Activated CD4-positive, alpha-beta T cell treated with anti-CD3 and anti-CD28 coated beads, Interleukin-2, amount 10 ng/mL, durations not matched to agents 7 days and 5 days (primary cell): ENCODE measurements at places on chromosomes 7 and 10. TPM values are rescaled to one million over a fixed set of nuclear protein-coding genes. Genes with fewer than 3 reads are reported as not detected.
A peak's percentile ranks its signal among the peaks of the same experiment; 100 is the strongest.

GRCh38 chr10:82980321-82980720, 1105.3 kb downstream of the NRG3 start:
- H3K27ac ChIP-seq: no peak overlapping the region
- no peaks in the 10 kb centered on the region for H3K36me3 ChIP-seq
- no peaks in the 10 kb centered on the region for H3K4me1 ChIP-seq
- H3K4me3 ChIP-seq: no peak overlapping the region
- no peaks in the 10 kb centered on the region for H3K27me3 ChIP-seq
- no peak for DNase-seq

DNA sequence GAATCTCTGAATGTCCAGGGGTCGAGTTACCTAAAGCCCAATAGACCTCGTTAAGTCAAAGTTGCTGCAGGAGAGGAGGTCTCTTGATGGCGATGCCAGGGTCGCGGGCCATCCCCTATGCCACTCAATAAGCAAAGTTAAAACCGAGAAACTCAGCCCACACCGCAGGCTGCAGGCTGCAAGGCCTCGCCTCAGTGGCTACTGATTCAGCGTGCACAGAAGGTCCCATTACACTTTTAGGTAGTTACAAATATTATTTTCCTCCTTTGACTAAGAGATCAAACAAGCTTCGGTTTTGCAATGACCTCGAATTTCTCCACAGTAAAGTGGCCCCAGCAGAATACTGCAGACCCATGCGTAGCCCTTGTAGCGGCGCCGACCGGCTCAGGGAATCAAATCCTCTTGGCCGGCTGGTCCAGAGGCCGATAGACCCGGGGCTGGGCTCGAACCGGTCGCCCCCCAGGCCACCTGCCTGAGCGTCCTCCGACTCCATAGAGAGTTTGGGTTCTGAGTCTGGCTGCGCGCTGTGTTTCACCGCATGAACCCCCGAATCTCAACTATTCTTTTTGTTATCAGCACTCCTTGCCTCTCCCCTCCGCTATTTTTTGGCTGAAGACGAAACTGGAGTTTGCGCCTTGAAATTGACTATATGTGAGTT, 2.3 kb downstream of the C1QL3 start:
- peaks cover 4% of the 10 kb centered on the region for H3K36me3 ChIP-seq
- H3K27ac ChIP-seq: peak overlapping the region; percentile 61
- H3K27me3 ChIP-seq: peaks cover 33% of the 10 kb centered on the region
- peaks cover 11% of the 10 kb centered on the region for H3K4me1 ChIP-seq
- H3K4me3 ChIP-seq: peak overlapping the region; percentile 65

DNA sequence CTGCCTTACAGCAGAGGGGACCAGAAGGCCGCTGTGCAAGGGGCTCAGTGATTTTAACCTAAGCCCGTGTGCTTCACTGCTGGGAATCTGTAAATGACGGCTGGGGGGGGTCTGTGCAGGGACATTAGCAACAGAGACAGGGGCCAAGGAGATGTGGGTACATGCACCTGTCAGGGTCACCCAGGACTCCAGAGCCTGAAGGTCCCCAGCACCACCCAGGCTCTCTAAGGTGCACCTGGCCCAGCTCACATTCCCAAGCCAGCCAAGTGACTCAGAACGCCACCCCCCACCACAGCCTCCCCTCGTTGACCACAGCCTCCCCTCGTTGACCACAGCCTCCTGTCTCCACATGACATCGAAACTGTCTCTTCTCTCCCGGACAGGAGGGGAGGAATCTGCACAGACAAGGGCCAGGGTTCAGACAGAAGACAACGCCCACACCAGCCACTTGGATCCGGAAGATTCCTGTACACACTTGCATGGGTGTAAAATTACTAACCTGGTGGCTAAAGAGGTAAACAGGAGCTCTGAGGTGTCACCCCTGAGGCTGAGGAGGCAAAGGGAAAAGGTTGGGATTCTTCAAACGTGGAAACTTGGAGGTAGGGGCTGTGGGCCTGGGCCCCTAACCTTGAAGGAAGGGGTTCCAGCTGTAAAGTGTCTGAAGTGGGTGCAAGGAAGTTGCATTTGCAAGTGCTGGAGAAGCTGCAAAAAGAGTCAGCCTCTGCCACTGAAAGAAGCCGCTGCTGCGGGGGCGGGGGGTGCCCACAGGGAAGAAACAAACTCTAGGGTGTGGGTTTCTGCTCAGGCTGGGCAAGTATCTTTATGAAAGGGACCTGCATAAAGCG, 27.0 kb downstream of the CALML3 start:
- DNase-seq: peak; percentile 38
- peak overlapping the region; percentile 85 for H3K27ac ChIP-seq
- H3K36me3 ChIP-seq: no peaks in the 10 kb centered on the region
- H3K4me1 ChIP-seq: peaks cover 42% of the 10 kb centered on the region
- peak overlapping the region; percentile 8 for H3K4me3 ChIP-seq
- no peaks in the 10 kb centered on the region for H3K27me3 ChIP-seq

DNA sequence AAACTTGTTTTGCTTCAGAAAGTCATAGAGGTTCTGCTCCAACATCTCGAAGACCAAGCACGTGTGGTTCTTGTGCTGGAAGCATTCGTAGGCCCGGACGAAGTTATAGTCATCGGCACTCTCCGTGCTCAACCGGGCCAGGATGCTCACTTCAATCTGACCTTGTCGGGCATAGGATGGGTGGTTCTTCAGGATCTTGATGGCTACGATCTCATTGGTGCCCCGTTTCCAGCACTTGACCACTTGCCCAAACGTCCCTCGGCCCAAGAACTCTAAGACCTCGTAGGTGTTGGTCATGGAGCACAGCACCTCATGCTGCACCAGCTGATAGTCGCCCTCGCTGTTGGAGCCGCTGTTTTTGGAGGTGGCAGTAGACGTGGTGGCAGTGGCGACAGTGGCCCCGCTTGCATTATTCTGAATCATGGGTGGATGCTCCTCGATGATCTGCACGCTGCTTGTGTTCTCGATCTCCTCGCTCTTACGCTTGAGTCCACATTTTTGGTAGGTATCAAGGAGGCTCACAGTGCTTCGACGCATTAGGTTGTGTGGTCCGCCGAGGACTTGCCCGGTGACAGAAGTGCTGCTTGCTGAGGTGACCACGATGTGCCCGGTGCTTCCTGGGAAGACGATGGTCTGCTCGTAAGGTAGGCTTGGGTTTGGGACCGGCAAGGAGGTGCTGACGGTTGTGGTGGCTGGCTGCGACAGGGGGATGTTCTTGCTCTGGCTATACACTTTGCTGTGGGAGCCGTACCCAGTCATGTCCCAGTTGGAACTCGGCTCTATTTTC, 61.4 kb downstream of the HIPK2 start:
- no peaks in the 10 kb centered on the region for H3K27me3 ChIP-seq
- peaks cover 2% of the 10 kb centered on the region for H3K4me1 ChIP-seq

DNA sequence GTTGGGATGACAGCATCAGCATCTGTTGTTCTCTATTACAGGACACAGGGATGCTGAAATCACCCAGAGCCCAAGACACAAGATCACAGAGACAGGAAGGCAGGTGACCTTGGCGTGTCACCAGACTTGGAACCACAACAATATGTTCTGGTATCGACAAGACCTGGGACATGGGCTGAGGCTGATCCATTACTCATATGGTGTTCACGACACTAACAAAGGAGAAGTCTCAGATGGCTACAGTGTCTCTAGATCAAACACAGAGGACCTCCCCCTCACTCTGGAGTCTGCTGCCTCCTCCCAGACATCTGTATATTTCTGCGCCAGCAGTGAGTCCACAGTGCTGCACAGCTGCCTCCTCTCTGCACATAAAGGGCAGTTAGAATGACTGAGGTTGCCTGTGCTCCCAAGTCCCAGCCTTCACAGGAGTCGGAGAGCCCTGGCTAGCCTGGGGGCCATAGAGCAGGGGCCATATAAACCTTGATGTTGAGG, 142.2 kb upstream of the PRSS58 start:
- H3K27ac ChIP-seq: no peak overlapping the region
- H3K27me3 ChIP-seq: peaks cover 21% of the 10 kb centered on the region
- no peaks in the 10 kb centered on the region for H3K4me1 ChIP-seq
- DNase-seq: no peak
- H3K36me3 ChIP-seq: no peaks in the 10 kb centered on the region
- H3K4me3 ChIP-seq: no peak overlapping the region

DNA sequence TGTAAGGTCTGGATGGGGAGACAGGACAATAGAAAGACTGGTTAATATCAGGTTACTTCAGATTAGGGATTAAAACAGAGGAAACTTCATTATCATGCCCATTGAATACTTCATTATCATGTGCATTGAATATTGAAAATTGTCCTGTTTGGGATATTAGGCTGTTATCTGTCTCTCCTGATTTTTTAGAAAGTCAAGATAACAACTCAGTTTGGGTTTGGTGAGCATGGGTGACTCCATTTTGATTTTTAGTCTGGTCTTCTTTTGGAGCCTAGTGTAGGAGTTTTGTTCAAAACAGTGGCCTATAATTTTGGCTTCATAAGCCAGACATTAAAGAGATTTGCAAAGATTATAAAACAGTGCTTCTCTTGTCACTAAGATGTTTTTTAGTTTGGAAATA, 95.5 kb downstream of the ADK start:
- no peaks in the 10 kb centered on the region for H3K4me1 ChIP-seq
- H3K4me3 ChIP-seq: no peak overlapping the region
- peaks cover 7% of the 10 kb centered on the region for H3K36me3 ChIP-seq
- H3K27ac ChIP-seq: no peak overlapping the region
- H3K27me3 ChIP-seq: no peaks in the 10 kb centered on the region

DNA sequence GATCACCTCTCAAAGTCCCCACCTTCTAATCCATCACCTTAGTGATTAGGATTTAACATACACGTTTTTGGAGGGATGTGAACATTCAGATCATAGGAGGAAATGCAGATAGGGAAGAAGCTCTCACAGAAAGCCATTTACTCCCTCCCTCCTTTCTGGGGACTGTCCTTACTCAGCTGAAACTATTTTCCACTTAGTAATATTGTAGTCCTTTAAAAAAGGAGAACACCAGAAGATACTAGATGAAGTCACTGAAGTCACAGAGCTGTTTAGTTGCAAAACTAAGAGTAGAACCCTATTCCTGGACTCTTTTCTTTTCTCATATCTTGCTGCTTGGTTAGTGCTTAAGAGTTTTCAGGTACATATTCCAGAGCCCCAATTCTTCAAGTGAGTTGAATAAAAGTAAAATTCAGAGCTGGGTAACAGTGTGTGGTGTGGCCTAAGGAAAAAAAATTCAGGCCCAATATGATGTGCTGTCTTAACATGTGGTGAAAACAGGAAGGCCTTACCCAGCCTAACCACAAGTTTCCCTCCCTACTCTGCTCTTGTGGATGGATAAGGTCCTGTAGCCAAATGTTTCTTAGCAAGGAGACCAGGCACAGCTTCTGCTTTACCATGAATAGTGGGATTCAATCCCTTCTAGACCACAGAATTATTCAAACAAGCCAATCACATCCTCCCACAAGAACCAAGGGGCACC, 135.7 kb downstream of the INHBA start:
- no peak for DNase-seq
- no peaks in the 10 kb centered on the region for H3K36me3 ChIP-seq
- no peaks in the 10 kb centered on the region for H3K27me3 ChIP-seq
- H3K27ac ChIP-seq: no peak overlapping the region
- H3K4me1 ChIP-seq: no peaks in the 10 kb centered on the region

GRCh38 chr10:85995791-85996190, 370.8 kb downstream of the GRID1 start:
- H3K27ac ChIP-seq: no peak overlapping the region
- peaks cover 19% of the 10 kb centered on the region for H3K27me3 ChIP-seq
- H3K36me3 ChIP-seq: no peaks in the 10 kb centered on the region
- peak; percentile 22 for DNase-seq
- no peak overlapping the region for H3K4me3 ChIP-seq

- peaks cover 69% of the 10 kb centered on the region for H3K36me3 ChIP-seq
- H3K27me3 ChIP-seq: no peaks in the 10 kb centered on the region
- H3K4me1 ChIP-seq: peaks cover 42% of the 10 kb centered on the region
- no peak overlapping the region for H3K27ac ChIP-seq
- no peak overlapping the region for H3K4me3 ChIP-seq
Observed at GRCh38 chr10:79351332-79351731, 4.1 kb downstream of the PPIF start.

GRCh38 chr10:8424555-8425211, 370.2 kb downstream of the GATA3 start:
- H3K36me3 ChIP-seq: peaks cover 1% of the 10 kb centered on the region
- peak overlapping the region; percentile 7 for H3K27ac ChIP-seq
- peaks cover 14% of the 10 kb centered on the region for H3K4me1 ChIP-seq
- peaks cover 3% of the 10 kb centered on the region for H3K27me3 ChIP-seq

- no peaks in the 10 kb centered on the region for H3K36me3 ChIP-seq
- peaks cover 26% of the 10 kb centered on the region for H3K4me1 ChIP-seq
- DNase-seq: no peak
- no peak overlapping the region for H3K4me3 ChIP-seq
- H3K27ac ChIP-seq: no peak overlapping the region
Observed at GRCh38 chr10:16954280-16955030, 137.2 kb upstream of the RSU1 start.

DNA sequence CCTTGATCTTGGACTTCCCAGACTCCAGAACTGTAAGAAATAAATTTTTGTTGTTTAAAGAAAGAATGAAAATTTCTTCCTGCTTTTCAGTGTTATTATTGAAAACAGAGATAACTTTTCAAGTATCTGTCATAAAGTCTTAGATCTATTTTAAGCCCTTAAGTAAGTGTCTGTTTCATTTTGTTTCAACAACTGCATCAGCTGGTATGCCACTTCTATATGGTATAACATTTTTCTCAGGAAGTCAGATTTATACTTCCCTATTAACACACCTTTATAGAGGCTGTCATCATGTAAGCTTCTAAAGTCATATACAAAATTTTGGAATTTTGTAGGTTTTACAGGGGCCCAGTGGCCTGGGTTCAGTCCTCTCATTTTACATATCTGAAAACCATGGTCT, 24.4 kb downstream of the RALA start:
- peaks cover 23% of the 10 kb centered on the region for H3K36me3 ChIP-seq
- no peak overlapping the region for H3K4me3 ChIP-seq
- H3K27me3 ChIP-seq: no peaks in the 10 kb centered on the region
- H3K27ac ChIP-seq: no peak overlapping the region

DNA sequence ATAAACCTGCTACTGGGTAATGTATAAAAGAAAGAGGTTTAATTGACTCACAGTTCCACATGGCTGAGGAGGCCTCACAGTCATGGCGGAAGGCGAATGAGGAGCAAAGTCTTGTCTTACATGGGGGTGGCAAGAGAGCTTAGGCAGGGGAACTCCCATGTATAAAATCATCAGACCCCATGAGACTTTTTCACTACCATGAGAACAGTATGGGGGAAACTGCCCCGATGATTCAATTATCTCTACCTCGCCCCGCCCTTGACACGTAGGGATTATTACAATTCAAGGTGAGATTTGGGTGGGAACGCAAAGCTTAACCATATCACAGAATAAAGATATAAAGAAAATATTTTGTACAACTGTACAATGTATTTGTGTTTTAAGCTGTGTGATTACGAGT, 39.4 kb upstream of the PLCE1 start:
- no peak for DNase-seq
- H3K4me3 ChIP-seq: no peak overlapping the region
- H3K27me3 ChIP-seq: no peaks in the 10 kb centered on the region
- no peaks in the 10 kb centered on the region for H3K4me1 ChIP-seq
- H3K27ac ChIP-seq: no peak overlapping the region

GRCh38 chr7:491292-491957, 28.2 kb downstream of the PDGFA start:
- DNase-seq: no peak
- H3K27ac ChIP-seq: no peak overlapping the region
- H3K27me3 ChIP-seq: peaks cover 12% of the 10 kb centered on the region

MYL10 gene
- total RNA-seq: not detected

TSPAN12 gene
- not detected for total RNA-seq

DMBT1 gene
- total RNA-seq: not detected

CDC14C gene
- not detected for total RNA-seq

MACC1 gene
- total RNA-seq: 0.22 TPM
